Psoas muscle (tissue), 8 donors: ENCODE measurements at places on chromosomes 3 and 15. TPM values are rescaled to one million over a fixed set of nuclear protein-coding genes. Genes with fewer than 3 reads are reported as not detected.

DNA sequence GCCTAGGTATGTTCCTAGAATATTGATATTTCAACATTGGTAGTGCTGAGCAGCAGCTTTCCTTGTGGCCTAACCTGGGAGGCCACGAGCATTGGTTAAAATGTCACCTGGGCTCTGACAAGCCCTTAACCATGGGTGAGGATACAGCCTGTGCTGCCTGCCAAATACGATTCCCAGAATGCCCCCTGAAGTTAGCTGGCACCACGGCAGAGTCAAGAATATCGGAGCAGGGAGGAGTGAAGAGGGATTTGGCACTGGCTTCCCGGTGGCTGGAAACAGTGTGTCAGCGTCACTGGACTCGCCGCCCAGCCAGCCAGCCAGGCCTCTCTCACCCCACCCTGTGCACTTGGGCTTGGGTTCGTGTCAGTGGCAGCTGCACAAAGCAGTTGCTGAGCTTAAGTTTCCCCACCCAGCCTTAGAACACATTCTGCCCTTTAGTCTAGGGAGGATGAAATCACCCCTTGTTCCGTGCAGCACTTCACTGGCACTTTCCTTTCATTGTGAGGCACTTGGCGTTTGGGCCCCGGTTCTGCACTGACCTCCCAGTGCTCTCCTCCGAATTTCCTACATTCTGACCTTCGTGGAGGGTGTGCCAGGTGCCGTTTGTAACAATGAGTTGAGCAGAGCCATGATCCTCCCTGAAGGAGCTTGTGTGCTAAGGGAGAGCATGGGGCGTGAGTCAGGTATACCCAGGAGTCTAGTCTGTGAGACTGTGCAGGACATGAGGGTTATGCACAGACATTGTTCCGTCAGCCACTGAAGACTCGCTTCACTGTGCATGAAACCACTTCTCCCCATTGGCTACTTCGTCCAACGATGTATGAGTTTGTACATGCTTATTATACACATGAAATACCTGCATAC, 152.8 kb upstream of the BHLHE40 start:
- peak overlapping the region; percentile 84 for H3K27ac ChIP-seq
- DNase-seq: peak; percentile 95
- H3K4me3 ChIP-seq: peak overlapping the region; percentile 45
- peaks cover 57% of the 10 kb centered on the region for H3K4me1 ChIP-seq
- H3K27me3 ChIP-seq: no peaks in the 10 kb centered on the region

GRCh38 chr3:194237110-194237509, 101.2 kb downstream of the HES1 start:
- H3K36me3 ChIP-seq: no peaks in the 10 kb centered on the region
- H3K27me3 ChIP-seq: no peaks in the 10 kb centered on the region
- H3K27ac ChIP-seq: no peak overlapping the region
- DNase-seq: no peak
- no peak overlapping the region for H3K4me3 ChIP-seq

- no peaks in the 10 kb centered on the region for H3K27me3 ChIP-seq
- H3K36me3 ChIP-seq: no peaks in the 10 kb centered on the region
- no peak overlapping the region for H3K4me3 ChIP-seq
- H3K27ac ChIP-seq: no peak overlapping the region
- no peak for DNase-seq
- H3K4me1 ChIP-seq: peaks cover 17% of the 10 kb centered on the region
Observed at GRCh38 chr3:194736277-194736895, 50.7 kb downstream of the FAM43A start.

DNA sequence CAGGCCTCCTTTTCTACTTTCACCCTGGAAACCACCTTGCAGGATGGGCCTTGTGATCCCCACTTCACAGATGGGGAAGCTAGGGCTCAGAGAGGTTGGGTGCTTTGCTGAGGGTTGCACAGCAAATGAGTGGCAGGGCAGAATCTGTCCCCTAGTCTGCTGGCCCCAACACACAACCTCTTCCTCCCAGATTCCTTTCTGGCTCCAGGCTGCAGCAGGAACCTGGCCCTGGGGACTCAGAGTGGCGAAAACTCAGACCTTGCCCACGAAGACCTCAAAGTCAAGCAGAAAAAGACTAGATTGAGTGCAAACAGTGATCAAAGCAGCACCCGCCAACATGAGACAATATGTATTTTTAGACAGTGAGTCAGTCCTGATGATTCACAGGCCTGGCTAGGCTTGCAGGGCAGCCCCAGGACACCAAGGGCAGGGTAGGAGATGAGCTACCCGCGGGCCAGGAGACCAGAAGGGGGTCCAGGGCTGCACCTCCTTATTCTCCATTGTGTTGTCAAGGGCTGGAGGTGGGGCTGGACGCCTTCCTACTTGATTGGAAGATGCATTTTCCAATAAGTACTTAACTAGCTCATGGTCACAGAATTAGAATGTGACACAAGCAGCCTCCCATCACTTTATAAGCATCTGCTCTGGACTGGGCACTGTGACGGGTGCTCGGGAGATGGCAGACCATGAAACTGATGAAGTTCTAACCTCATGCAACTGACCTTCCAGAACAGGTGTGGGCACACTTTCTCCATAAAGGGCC, 23.9 kb downstream of the GOLGA6L2 start:
- H3K4me3 ChIP-seq: no peak overlapping the region
- H3K27me3 ChIP-seq: no peaks in the 10 kb centered on the region
- no peak overlapping the region for H3K27ac ChIP-seq
- peak; percentile 6 for DNase-seq

DNA sequence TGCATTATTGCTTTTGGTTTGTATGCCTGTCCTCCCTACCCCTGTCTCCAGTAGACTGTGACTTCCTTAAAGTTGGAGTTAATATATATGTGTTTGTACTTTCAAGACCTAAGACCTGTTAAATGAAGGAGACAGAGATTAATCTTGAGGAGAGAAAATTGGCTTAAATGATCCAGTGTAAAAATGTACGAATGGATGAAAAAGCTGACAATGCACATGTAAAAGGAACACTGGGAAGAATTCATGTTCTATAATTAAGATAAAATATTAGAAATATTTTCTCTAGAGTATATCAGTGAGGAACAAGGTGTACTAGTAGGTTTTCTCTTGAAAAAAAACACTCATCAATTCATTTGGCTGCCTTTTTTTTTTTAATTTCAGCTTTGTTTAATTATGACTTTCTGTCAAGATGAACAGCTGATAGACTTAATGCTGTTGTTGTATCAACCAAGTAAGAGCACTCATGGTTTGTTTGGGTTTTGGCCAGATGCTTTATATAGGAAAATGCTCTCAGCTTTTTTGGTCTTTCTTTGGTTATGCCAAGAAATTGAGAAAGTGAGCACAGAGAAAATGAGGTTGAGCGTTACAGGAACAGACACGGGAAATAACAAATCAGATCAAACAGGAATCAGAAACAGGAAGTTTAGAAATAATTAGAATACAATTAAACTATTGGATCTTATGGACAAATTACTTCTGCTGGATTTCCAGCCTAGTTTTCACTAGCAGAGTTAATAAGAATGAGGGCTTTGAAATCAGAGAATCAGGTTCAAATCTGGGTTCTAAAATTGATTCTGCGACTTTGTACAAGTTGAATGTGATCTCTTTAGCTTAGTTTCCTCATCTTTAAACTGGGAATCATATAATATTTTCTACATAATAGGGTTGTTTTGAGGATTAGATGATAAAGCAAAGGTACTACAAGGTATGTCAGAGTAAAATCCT, 38.3 kb upstream of the AADAC start:
- H3K27ac ChIP-seq: no peak overlapping the region
- H3K4me1 ChIP-seq: peaks cover 3% of the 10 kb centered on the region
- H3K4me3 ChIP-seq: no peak overlapping the region
- no peak for DNase-seq

GRCh38 chr15:85785887-85786780, 8.6 kb downstream of the KLHL25 start:
- no peaks in the 10 kb centered on the region for H3K27me3 ChIP-seq
- peaks cover 58% of the 10 kb centered on the region for H3K4me1 ChIP-seq
- no peaks in the 10 kb centered on the region for H3K36me3 ChIP-seq
- H3K27ac ChIP-seq: peak overlapping the region; percentile 89
- DNase-seq: peak; percentile 57
- peak overlapping the region; percentile 32 for H3K4me3 ChIP-seq

DNA sequence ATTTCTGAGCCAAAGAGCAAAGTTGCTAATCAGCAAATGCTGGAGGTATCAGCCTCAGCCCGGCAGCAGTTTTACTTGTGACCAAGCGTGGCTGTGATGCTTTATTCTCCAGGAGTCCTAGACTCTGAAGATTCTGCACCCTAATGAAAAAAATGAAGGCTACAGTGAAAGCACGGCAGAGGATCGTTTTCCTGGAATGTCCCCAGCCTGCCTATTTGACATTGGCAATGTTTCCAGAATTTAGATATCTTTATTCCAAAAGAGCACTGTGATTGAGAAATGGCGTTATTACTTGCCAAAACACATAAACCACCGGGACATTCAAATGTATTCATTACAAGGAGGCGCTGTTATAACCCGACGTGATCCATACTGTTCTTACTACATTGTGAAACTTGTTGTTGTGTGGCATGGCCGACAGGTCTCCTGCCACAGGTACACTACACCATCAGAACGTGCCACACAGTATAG, 263.8 kb downstream of the SLCO3A1 start:
- no peak overlapping the region for H3K27ac ChIP-seq

- H3K4me3 ChIP-seq: no peak overlapping the region
- H3K27me3 ChIP-seq: no peaks in the 10 kb centered on the region
- no peaks in the 10 kb centered on the region for H3K36me3 ChIP-seq
- peaks cover 30% of the 10 kb centered on the region for H3K4me1 ChIP-seq
- H3K27ac ChIP-seq: peak overlapping the region; percentile 50
Observed at GRCh38 chr3:126994661-126995245, 11.8 kb downstream of the PLXNA1 start.

DNA sequence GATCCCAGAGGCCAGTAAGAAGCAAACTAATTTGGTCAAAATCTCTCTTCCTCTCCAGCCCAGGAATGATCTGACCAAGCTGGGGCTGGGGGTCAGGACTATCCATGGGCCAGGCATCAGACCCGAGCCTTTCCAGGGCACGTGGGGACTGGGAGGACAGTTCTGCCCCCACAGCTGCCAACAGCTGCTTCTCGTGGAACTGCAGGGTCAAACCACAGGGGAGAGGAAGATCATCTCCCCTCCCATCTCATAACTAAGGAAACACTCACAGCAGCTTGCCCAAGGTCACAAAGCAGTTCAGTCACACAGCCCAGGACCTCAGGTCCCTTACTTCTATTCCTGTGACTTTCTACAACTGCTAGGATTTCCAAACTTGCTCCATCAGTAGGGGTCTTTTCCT, 47.1 kb downstream of the DAPK2 start:
- H3K4me1 ChIP-seq: peaks cover 51% of the 10 kb centered on the region
- no peak overlapping the region for H3K4me3 ChIP-seq
- DNase-seq: no peak
- H3K36me3 ChIP-seq: no peaks in the 10 kb centered on the region
- H3K27me3 ChIP-seq: no peaks in the 10 kb centered on the region

GRCh38 chr3:139473155-139473771, 3.1 kb downstream of the RBP2 start:
- H3K4me3 ChIP-seq: no peak overlapping the region
- H3K4me1 ChIP-seq: no peaks in the 10 kb centered on the region
- no peaks in the 10 kb centered on the region for H3K36me3 ChIP-seq
- H3K27ac ChIP-seq: no peak overlapping the region
- no peak for DNase-seq

DNA sequence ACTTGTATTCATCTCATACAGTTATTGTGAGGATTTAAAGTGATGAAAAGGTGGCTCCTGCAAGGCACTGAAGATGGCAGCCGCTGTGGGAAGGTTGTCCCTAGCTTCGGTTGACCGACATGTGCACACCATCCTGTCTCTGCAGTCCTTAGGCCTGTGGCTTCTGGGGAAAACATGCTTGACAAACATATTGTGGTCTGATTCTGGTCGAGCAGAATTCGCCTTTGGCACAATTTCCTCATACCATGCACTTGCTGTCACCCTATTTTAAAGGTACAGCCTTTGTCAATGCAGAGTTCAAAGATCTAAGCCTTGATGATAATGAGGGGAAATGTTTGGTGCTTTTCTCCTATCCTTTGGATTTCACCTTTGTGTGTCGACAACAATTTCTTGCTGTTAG, 50.9 kb downstream of the PRICKLE2 start:
- no peak overlapping the region for H3K27ac ChIP-seq
- no peaks in the 10 kb centered on the region for H3K36me3 ChIP-seq
- H3K4me3 ChIP-seq: no peak overlapping the region
- DNase-seq: no peak

GRCh38 chr3:188938999-188939398, 232.8 kb upstream of the TPRG1 start:
- H3K27me3 ChIP-seq: no peaks in the 10 kb centered on the region
- no peak for DNase-seq
- H3K4me3 ChIP-seq: no peak overlapping the region
- no peak overlapping the region for H3K27ac ChIP-seq
- peaks cover 11% of the 10 kb centered on the region for H3K4me1 ChIP-seq
- H3K36me3 ChIP-seq: no peaks in the 10 kb centered on the region

GRCh38 chr3:24519368-24520100, 24.9 kb upstream of the THRB start:
- no peak overlapping the region for H3K4me3 ChIP-seq
- H3K4me1 ChIP-seq: peaks cover 6% of the 10 kb centered on the region
- no peak for DNase-seq
- no peaks in the 10 kb centered on the region for H3K27me3 ChIP-seq
- H3K27ac ChIP-seq: no peak overlapping the region

- H3K27me3 ChIP-seq: no peaks in the 10 kb centered on the region
- no peak overlapping the region for H3K4me3 ChIP-seq
- no peaks in the 10 kb centered on the region for H3K36me3 ChIP-seq
- no peak overlapping the region for H3K27ac ChIP-seq
- H3K4me1 ChIP-seq: no peaks in the 10 kb centered on the region
Observed at GRCh38 chr3:109685084-109686079, 348.0 kb upstream of the DPPA4 start.

GRCh38 chr3:68986496-68987208, 26.8 kb downstream of the EOGT start:
- no peaks in the 10 kb centered on the region for H3K4me1 ChIP-seq
- H3K27ac ChIP-seq: no peak overlapping the region
- DNase-seq: no peak
- H3K27me3 ChIP-seq: no peaks in the 10 kb centered on the region

DNA sequence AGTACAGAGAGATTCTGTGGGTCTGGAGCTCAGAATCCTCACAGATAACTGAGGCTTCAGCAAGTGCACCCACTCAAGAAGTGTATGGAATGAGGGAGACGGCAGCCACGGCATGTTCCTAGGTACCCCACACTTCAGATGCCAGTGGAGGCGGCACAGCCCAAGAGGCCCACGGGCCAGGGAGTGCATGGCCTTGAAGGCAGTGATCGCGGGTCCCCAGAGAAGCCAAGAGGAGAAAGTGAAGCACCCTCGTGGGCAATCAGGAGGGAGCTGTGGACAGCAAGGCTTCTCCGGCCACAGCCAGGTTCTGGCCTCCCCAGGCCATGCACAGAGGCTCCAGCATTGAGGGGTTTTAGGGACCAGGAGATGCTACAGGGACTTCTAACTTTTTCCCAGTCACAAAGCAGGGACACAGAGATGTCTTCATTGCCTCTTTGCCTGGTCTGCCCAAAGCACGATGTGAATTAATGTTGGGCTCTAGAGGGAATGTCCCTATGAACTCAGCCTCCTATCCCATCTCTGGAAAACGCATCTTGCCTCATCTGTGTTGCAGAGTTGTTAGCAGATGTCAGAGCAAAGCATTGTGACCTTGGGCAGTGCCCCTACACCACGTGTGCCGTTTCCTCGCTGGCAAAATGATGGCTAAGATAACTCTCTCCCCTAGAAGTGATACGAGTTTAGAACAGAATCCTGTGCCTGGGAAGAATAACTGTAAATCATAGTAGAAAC, 2.6 kb upstream of the MAP6D1 start:
- no peaks in the 10 kb centered on the region for H3K36me3 ChIP-seq
- peaks cover 24% of the 10 kb centered on the region for H3K4me1 ChIP-seq
- peak overlapping the region; percentile 85 for H3K27ac ChIP-seq
- H3K4me3 ChIP-seq: no peak overlapping the region

Gene P2RY14
- 1.2 TPM for total RNA-seq

Gene EPHB1
- total RNA-seq: 3.3 TPM

Gene REC114
- not detected for total RNA-seq

Gene MGLL
- total RNA-seq: 85.6 TPM

Gene SYNPR
- total RNA-seq: not detected

Gene FHIT
- total RNA-seq: 4.0 TPM

Gene OSBPL10
- total RNA-seq: 2.3 TPM
